ENCODE measurements at places on chromosomes 1 and 21.

GRCh38 chr1:219323426-219323825 lies 149.7 kb downstream of the LYPLAL1 start:
- no peak for DNase-seq

DNA sequence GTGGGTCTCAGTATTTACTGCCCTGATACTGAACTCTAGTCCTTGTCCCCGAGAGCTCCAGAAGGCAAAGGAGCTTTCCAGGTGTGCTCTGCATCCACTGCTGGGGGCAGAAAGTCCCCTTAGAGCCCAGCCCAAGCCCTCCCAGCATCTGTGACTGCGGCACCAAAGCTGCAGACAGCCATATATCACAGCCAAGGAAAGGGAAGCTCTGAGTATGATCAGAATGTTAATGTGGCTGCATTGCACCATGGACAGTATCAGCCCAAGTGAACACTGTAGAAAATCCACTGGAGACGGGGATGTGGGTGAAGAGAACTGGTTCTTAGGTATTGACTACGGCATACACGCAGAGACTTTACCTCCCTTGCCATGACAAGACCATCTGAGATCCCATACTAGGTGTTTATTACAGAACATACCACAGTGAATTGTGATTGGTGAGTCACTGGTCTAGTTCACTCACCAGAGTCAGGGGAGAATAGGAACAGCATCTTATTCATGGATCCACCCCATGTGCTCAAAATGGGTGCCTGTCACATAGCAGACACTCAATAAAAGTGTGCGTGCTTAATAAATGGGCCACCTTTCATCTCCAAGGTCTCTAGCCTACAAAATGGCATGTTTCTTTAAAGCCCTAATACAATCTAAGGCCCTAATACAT lies 170.3 kb downstream of the HHIPL2 start:
- DNase-seq = no peak

DNA sequence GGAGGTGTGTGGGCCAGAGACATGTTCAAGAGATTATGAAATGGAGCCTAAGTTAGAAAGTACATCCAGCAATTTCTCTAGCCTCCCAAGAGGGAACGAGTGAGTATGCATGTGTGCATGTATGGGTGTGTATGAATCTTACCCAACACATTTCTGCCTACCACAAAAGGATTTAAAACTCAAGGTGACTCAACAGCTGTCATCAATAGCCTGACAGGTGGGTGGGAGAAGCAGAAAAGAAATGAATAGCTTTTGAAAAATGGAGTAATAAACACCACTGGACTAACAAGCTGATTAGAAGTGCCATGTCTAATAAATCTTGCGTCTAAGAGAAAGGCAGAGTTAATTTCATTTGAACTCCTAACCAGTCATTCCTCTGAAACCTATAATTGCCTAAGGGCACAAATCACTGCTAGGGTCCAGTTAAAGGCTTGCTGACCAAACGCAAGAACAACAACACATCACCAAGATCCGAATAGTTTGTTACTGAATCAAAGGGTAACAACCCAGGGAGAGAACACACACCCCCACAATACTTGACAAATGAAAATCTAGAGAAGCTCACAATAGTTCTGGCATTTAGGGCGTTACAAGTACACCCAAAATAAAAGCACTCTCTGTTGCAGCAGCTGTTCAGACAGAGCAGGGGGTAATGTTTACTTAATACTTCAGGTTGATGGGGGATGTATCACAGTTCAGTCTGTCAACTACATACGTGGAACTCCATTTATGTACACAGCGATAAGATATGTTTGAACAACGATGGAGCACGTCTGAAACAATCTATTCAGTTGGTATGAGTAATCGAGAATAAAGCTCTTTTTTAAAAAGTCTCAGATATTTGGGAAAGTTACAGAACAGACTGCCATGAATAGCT lies 1.4 kb downstream of the KIAA0319L start:
- DNase-seq = peak; percentile 67

DNA sequence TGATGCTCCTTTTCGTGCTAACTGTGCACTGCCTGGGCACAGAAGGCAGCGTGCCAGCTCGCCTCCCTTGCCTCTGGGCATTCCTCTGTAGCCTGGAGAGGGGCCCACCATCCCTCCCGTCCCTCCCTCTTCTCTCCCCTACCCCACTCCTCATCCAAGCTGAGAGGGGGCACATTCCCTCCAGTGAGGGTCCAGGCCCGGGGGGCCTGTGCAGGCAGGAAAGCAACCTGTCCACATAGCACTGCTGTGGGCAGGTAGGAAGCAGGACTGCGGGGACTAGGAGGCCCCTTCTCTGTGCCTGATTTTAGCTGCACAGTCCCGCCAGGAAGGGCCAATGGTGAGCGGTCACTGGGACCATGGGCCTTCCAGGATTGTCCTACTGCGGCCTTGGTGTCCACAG lies 10.3 kb upstream of the PKNOX1 start:
- no peak for DNase-seq

DNA sequence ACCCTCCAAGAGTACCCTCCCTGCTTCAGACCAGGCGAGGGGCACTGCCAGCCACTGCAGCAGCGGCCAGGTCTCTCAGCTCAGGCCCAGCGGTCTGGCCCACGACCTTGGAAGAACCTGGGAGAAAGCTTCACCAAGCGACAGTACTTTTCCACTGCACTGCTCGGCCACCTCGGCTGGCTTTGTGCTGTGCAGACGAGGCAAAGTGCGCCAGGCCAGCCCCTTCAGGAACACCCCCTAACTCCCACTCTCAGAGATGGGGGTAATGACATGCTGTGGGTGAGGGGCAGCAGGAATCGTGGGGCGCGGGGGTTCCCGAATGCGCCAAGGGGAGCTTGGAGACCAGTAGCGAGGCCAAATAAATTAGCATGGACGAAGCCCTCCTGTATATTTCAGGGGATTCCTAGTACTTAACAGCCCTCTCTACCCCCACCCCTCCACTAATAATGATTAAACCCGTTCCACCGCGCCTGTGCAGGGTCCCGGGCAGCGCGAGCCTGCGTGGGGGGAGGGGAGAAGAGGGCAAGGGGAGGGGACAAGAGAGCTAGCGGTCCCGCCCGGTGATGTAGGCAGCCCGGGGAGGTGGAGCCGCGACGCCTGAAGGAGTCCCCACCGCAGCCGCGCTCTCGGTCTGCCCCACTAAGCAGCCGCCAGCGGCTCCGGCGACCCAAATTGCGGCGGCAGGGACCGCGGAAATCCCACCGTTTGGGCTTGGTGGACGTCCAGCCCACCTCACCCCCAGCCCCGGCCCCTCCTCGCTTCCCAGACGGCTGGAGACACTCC lies at the start of gene FAM43B:
Gene FAM43B (plus strand): TSS at position 629 of the 783 bp plus-strand sequence. CDS start 401 bp downstream, outside the sequence.
- no peak for DNase-seq

- DNase-seq = no peak
Observed at GRCh38 chr1:223763251-223763650, 50.9 kb downstream of the CAPN2 start.

- no peak for DNase-seq
Observed at GRCh38 chr1:92485381-92486250, 1.1 kb downstream of the GFI1 start.

DNA sequence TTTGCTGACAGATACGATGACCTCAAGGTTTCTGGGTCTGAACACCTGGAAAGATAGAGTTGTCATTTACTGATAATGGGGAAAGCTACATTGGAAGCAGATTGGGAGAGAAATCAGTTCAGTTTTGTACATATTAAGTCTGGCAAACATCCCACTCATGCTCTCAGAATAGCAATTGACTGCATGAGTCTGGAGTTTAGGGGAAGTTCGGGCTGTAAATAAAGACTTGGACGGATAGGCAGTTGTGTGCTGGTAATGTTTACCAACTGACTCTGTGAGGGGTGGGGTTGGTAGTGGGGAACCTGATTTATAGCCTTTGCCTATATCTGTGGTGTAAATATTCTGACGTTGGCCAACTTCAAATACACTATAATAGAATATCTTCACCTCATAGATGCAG lies 4.0 kb downstream of the H6PD start:
- DNase-seq = no peak

DNA sequence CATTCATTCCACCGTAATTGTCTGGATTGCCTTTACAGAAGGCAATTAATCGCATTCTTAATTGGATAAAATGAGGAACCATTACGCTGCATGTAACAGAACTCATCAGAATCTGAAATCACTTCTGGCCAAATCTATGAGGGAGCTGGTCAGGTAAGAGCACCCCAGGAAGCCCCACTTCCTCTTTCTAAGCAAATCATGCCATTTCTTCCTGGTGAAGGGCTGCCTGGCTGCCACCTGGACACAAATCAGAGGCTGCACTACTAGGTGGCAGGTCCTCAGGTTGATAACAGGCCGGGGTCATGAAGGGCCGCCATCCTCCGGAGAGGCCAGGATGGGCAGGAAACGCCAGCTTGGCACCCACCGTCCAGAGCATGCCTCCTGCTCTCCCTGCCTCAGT lies 73.7 kb downstream of the CAPZB start:
- no peak for DNase-seq

GRCh38 chr1:170664093-170664827 lies at the start of gene PRRX1:
PRRX1 (plus strand) TSS chr1:170664131; CDS start chr1:170664219, 88 bp downstream.
- peak; percentile 55 for DNase-seq

DNA sequence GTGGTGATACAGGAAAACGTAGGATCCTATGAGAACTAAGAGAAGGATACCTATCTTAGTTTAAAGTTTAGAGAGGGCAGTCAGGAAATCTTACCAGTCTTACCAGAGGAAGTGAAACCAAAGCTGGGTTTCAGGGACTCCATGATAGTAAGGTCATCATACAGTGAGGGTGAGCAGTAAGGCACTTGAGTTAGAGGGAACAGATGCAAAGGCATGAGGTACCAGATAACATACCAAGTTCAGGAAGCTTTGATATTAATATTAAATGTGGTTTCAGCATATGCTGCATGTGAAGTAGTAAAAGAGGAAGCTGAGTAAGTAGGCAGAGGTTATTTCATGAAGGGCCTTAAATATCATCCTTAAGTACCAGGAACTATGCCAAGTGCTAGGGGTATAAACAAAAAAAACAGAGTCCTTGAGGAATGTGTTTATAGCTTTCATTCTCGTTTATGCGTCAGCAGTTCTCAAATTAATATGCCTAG lies 16.9 kb downstream of the ATG4C start:
- peak; percentile 2 for DNase-seq

- DNase-seq = no peak
Observed at GRCh38 chr21:34919406-34919805, 129.7 kb downstream of the RUNX1 start.

DNA sequence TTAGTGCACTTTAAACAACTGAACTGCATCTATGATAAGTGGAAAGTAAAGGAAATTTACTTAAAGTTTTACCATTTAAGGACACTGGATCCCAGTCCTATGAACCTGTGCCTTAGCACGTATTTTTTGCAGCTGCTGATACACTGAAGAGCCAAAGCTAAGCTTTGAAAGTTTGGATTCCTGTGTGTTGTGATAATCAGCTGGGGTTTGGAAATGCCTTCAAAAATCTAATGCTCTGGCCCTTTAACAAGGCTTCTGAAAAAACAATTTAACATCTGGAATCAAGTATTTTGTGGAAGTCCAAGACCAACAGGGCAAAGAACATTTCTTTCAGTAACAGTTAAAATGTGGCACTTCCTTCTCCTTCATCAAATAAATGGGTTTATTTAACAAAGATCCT lies 51.8 kb downstream of the DDAH1 start:
- peak; percentile 76 for DNase-seq

DNA sequence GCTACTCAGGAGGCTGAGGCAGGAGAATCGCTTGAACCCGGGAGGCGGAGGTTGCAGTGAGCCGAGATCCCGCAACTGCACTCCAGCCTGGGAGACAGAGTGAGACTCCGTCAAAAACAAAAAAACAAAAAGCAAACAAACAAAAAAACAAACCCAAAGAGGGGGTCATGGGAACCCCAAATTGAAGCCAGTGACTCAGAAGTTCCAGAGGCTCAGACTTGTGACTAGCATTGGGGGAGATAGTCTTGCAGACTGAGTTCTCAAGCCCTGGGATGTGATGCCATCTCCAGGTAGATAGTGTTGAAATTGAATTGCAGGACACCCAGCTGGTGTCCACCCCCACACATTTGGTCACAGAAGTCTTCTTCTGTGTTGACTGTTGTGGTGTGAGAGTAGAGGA lies 24.9 kb upstream of the ENO1 start:
- peak; percentile 59 for DNase-seq

DNA sequence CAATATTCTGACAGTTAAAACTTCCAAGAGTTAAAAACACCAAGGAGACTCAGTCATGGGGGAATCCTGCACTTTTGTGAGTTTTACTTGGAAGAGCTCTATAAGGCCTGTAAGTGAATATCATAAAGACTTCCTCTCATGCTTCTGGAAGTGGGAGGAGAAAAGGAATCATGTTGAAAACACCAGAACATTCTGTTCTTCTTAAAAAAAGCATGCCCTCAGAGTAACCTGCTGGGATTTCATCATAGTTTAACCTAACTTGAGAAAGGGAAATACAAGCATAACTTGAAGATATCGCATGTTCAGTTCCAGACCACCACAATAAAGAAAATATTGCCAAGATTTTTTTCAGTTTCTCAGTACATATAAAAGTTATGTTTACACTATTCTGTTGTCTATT lies 51.9 kb downstream of the COL11A1 start:
- DNase-seq = no peak

- DNase-seq = no peak
Observed at GRCh38 chr1:2632561-2633361, at the start of gene MMEL1. MMEL1 (minus strand) TSS chr1:2633016; CDS start chr1:2629484, 3,532 bp downstream.

- no peak for DNase-seq
Observed at GRCh38 chr1:74161497-74161896, 36.5 kb downstream of the LRRIQ3 start.

- DNase-seq = peak; percentile 25
Observed at GRCh38 chr1:246971090-246971721, 36.7 kb downstream of the ZNF695 start.

DNA sequence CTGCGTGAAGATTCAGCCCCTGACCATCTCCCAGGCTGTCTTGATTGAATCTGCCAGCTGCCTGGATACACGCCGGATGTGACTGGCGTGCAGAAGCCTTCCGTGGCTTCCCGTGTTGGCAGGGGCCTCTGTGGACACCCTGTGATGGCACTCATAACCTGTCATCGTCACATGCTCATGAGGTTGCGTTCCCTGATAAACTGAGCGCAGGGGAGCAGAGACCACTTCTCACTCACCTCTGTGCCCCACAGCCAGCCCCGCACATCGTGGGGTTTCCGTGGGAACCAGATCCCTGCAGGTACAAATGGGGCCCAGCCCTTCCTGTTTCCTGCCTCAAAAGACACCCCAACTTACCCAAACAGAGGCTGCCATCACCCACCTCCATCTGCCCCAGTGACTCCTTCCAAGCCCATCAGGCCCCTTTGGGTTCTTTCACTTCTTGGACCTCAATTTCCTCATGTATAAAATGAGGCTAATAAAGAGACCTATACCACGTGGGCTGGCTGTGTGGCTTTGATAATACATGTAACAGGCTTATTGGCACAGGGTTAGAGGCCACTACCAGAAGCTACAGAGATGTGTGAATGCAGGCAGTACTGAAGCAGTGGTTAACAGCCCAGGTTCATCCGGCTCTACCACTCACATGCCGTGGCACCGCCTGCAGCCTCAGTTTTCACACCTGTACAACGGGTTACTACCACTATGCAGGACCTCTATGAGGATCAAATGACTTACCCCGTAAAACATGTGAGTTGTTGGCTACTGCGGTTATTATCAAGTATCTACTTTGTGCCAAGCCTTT lies 23.6 kb downstream of the HTR6 start:
- no peak for DNase-seq
